Activated gamma-delta T cell treated with Interleukin-2 at 50 U/mL for 16 hours (primary cell): ENCODE measurements at places on chromosomes 2 and 18.

- DNase-seq: no peak
These were observed 47.0 kb downstream of the SLC9A4 start for GRCh38 chr2:102520009-102520408.

DNA sequence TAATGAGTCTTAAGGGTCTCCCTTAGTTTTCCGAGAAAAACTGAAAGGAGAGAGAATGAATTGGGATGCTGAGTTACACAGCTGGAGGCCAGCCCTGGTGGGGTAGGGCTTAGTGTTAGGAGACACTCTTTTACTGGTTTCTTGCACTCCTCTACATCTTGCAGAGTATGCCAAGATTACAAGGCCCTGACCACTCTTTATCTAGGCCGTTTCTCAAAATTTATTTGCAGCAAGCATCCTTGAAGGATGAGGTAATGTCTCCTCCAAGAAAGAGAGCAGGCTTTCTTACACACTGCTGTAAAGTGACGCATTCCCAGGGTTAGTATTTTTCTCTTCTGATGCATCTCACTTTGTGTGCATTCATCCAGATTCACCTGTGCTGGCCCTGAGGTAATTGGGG is 166.2 kb downstream of the TDRD15 start:
- DNase-seq: no peak

- DNase-seq: no peak
These were observed 5.4 kb upstream of the TDRD15 start for GRCh38 chr2:21118302-21118920.

GRCh38 chr2:119419065-119419464 is 12.6 kb upstream of the TMEM37 start:
- DNase-seq: no peak

DNA sequence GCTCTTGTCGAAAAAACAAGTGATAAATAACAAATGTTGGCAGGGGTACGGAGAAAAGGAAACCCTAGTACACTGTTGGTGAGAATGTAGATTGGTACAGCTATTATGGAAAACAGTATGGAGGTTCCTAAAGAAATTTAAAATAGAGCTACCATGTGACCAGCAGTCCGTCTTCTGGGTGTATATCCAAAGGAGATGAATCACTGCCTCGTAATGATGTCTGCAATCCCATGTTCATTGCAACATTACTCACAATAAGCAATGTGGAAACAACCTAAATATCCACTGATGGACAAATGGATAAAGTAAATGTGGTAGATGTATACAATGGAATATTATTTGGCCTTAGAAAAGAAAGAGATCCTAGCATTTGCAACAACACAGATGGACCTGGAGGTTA is 50.6 kb downstream of the SLC16A14 start:
- DNase-seq: no peak
